ENCODE measurements at places on chromosomes 7 and 10.

DNA sequence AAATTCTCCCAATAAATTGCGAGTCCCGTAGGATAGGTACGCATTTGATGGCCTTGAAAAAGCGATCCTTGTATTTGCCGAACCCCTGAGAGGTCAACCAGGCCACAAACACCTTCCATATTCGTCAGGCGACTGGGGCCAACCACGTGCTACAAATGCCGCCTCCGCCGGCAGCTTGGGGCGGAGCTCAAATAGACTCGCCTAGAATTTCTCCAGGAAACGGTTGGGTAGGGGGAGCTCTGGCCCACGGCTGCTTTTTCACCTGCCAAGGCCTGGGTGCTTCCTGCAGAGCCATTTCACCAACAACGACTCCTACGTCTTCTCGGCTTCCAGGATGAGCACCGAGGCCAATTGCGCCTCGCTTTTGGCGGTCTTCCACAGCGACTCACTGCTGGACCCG lies 53.4 kb upstream of the KIF5B start:
- no peak for DNase-seq

DNA sequence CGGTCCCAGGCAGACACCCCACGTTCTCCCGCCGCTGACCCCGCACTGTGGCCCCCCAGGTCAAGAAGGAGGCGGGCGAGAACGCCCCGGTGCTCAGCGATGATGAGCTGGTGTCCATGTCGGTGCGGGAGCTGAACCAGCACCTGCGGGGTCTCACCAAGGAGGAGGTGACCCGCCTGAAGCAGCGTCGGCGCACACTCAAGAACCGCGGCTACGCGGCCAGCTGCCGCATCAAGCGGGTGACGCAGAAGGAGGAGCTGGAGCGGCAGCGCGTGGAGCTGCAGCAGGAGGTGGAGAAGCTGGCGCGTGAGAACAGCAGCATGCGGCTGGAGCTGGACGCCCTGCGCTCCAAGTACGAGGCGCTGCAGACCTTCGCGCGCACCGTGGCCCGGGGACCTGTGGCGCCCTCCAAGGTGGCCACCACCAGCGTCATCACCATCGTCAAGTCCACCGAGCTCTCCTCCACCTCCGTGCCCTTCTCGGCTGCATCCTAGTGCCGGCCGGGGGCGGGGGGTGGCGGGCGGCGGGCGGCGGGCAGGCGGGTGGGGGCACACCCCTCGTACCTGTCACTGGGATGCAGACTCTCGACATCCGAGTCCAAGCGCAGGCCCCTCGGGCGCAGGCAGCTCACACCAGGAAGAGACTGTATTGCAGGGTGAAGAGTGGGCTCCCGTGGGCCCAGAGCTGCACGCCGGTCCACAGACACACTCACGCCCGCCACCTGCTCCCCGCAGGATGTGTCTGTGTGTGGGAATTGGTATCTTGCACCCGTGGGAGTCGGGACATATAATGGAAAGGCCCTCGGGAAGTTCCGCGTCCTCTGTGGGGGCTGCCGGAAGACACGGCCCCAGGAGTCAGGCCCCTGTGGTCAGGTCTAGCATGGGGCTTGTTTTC lies 9.6 kb downstream of the MAFK start:
- DNase-seq, result no peak

- DNase-seq, result peak; percentile 94
Observed at GRCh38 chr7:149028346-149029109, at the start of gene PDIA4. PDIA4 (minus strand) TSS chr7:149028505; CDS start chr7:149028408, 97 bp downstream.

DNA sequence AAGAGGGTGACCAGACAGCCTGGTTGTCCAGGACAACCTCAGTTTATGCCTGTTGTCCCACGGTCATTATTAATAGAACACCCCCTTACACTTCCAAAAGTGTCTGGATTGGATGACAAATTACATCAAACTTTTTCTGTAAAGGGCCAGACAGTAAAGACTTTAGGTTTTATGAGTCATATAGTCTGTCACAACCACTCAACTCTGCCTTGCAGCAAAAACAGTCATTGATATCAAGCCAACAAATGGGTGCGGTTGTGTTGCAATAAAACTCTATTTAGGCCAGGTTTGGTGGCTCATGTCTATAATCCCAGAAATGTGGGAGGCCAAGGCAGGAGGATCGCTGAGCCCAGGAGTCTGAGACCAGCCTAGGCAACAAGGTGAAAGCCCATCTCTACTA lies 66.7 kb upstream of the ATP6V0A4 start:
- no peak for DNase-seq

DNA sequence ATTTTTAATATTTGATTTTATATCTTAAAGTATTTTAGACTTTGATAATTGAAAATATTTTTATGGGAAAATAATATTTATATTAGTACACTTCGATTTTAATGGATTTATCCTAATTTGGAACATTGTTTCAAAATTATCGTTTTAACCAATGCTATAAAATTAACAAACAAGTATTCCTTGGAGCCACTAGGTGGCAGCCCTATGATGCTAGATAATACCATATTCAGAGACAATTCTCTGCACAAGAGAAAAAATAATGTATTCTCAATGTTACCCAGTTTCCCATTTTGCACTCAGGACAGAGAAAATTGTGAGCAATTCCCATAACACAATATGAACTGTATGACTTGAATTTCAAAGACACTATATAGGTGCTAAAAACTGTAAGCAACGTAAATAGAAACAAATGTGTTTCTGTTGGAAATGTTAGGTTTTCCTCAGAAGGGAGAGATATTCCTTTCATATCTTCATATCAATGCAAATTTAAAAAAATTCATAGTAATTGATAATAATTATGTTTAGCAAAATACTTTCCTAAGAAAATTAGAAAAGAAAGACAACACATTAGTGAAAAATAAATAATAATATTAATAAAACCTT lies 237.8 kb downstream of the SEMA3E start:
- DNase-seq, result peak; percentile 79

DNA sequence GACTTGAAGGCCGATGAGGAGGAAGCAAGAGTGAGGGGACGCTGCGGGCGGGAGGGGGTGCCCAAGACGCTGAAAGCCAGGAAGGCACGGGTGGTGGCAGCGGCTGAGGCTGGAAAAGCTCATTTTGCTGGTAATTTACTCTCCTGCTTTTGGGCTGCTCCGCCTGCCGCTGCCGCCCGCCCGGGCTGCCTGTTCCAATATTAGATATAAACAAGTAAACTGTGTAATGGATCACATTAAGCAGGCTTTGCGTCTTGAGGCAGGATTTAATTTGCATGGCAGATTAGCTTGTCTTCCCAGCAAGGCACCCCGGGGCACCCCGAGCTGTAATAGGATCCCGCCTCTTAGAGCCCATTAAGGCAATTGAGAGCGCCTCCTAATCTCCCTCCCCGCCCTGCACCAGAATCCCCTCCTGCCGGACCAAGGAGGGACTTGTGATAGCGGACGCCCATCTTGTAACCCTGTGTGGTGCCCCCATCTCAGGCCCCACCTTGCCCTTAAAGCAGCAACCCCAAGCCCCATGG lies 46.1 kb upstream of the SLF2 start:
- no peak for DNase-seq

DNA sequence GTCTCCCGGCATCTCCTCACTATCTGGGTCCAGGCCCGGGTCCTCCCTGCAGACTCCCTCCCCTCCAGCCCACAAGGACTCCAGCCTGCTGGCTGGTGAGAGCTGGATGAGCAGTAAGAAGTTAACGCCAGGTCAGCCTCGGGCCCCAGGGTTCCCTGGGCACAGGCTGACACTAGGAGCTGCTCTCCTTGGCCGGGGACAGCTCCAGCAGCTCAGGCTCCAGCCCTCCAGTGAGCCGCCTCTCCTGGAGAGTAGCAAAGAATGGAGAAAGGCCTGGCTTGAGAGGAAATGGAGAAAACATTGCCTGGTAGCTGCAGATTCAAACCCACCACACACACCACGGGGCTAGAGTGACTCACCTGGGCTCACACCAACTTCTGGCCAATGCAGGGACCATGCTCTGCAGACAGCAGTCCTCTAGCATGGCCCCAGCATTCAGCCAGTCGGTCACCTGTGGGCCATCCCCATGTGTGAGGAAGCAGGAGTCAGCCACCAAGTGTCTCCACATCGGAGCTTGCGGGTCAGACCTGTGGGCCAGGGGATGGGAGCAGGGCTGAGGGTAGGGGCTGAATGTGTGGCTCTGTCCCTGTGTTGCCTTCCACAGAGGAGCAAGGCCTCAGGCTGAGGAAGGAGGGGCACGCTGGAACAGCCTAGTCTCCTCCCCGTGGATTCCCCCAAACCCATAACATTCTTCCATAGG lies 6.5 kb downstream of the SAP25 start:
- no peak for DNase-seq

- DNase-seq, result peak; percentile 48
Observed at GRCh38 chr10:91923371-91924211, at the start of gene BTAF1. BTAF1 (plus strand) TSS chr10:91923770; CDS start chr10:91924077, 307 bp downstream.

GRCh38 chr7:138556771-138557484 lies 96.9 kb downstream of the TRIM24 start:
- DNase-seq, result no peak

DNA sequence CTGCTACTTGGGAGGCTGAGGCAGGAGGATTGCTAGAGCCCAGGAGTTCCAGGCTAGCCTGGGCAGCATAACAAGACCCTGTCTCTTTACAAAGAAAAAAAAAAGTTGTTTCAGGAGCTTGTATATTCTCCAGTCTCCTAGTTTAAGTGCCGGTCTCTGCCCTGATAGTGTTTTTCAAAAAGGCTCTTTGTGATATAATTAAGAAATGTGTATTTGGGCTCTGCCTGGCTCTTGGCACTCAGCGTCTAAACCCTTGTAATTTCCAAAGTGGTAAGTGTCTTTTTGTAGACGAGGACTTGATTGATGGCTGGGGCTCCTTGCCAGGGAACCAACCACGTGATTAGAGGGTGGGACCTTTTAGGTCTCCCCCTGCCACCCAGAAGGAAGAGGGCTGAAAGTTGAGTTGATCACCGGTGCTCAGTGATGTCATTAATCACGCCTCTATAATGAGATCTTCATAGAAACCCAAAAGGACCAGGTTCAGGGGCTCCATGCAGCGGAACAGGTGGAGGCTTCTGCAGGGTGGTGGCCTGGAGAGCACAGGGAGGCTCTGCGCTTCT lies 4.4 kb downstream of the EIF3B start:
- DNase-seq, result no peak

DNA sequence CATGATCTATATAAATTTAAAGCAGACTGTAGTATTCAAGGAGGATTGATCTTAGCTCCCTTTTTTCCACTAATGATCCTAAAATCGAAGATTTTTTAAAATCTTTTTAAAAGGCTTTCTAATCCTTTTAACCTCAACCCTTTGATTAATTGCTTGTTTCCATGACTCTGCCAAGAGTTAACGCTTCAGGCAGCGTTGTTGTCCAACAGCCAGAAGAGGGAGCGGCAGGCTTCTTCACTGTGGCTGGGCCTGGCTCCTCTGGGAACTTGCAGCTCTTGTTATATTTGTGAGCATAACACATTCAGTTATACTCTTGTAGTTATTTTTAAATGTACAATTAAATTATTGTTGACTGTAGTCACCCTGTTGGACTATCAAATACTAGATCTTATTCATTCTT lies 26.3 kb downstream of the CRCP start:
- DNase-seq, result no peak

- no peak for DNase-seq
Observed at GRCh38 chr10:14403359-14403758, 72.6 kb upstream of the FRMD4A start.

GRCh38 chr7:22680482-22680911 lies 46.5 kb upstream of the IL6 start:
- DNase-seq, result no peak

GRCh38 chr7:31087351-31087750 lies 35.2 kb downstream of the ADCYAP1R1 start:
- DNase-seq, result no peak

GRCh38 chr10:12518024-12518423 lies 168.7 kb downstream of the CAMK1D start:
- DNase-seq, result no peak

Data from NCI-H2029 treated with DMSO at 0.1 percent for 48 hours (cell line).